Stimulated activated memory B cell treated with anti-CD40 and anti-IgM and Interleukin-4, amounts not matched to agents 10 μg/mL and 1 μg/mL and 100 μg/mL, for 72 hours (primary cell): ENCODE measurements at places on chromosomes 5 and 9.

DNA sequence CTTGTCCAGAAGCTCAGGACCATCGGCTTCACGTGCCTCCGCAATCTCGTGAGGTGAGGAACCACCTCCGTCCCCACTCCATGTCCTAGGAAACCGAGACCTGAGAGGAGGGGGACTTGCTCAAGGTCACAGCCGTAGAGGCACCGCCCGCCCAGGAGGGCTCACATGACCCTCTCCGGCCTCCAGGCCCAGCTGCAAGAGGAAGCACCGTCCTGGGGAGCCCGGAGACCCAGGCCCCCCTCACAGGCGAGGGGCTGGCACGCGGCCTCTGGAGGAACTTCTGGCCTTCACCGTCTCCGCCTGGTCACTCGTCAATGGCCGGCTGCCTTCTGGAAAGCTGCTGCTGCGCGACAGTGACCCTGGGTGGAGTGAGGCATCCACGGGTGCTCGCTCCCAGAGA lies 24.2 kb downstream of the FAM78A start:
- ATAC-seq: no peak

GRCh38 chr5:160635046-160635445 lies 213.4 kb downstream of the PTTG1 start:
- no peak for ATAC-seq

- no peak for ATAC-seq
Measured at GRCh38 chr5:127870914-127871313, 167.7 kb downstream of the CCDC192 start.

GRCh38 chr9:80498001-80498555 lies 926.3 kb downstream of the TLE4 start:
- ATAC-seq: no peak

- no peak for ATAC-seq
Measured at GRCh38 chr5:52181403-52181802, 606.3 kb upstream of the ITGA1 start.

GRCh38 chr9:16794871-16795639 lies 75.4 kb downstream of the BNC2 start:
- no peak for ATAC-seq

GRCh38 chr5:139636207-139636792 lies 11.8 kb upstream of the CXXC5 start:
- peak; percentile 89 for ATAC-seq

DNA sequence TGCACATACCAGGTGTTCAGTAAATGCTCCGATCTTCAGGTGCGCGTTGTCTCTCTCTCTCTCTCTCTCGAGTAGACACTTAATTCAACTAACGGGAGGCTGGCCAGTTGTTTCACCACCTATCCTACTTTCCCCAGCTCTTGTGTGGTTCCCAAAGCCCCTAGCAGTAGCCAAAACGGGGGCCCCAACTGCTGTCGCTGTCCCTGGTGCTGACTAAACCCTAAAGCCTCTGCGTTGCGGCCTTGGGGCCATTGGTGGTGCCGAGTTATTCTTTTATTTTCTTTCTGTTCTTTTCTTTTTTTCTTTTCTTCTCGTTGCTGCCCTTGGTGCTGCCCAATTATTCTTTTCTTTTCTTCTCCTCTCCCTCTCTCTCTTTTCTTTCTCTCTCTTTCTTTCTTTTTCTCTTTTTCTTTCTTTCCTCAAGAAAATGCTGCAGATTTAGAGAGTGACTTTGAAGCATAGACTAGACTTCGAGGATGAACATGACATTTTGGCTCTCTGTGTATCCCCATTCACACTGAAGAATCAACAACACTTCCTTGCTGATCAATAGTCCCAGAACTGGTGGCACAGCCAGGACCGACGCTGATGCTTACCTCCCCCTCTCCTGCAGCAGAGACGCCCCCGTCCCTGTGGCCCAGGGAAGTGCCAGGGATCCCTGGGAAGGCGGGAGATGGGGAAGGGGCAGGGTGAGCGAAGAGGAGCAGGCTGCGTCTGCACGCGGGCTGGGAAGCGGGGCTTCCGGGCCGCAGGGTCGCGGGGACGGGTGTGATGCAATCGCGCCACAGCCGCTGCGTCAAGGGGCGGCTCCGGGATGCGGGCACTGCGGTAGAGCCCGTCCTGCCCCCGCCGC lies at the start of gene FBLL1:
Gene FBLL1 (plus strand): TSS at position 785 of the 853 bp plus-strand sequence. CDS start 200 bp downstream, outside the sequence.
- ATAC-seq: peak; percentile 8
